ENCODE measurements at places on chromosomes 2 and 18. TPM values are rescaled to one million over a fixed set of nuclear protein-coding genes. Genes with fewer than 3 reads are reported as not detected.

- no peak for DNase-seq
Measured at GRCh38 chr2:22719396-22719795, 665.6 kb upstream of the KLHL29 start.

DNA sequence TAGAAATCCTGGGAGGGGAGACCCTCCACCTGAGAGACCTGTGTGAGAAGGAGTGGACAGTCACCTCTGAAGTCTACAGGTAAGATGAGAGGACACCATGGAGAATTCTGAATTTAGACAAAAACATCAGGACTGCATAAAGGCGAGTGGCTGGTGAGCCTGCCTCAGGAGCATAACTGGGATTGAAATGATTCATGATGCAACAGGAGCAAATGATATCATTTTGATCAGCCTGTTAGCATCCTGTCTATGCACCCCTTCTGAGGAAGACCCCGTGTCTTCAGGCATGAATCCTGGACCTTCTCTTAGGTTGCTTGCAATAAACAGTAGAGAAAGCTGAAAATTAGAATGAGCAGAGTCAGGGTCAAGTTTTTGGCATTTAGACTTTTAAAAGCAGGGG lies 245.8 kb downstream of the ETAA1 start:
- no peak for DNase-seq

DNA sequence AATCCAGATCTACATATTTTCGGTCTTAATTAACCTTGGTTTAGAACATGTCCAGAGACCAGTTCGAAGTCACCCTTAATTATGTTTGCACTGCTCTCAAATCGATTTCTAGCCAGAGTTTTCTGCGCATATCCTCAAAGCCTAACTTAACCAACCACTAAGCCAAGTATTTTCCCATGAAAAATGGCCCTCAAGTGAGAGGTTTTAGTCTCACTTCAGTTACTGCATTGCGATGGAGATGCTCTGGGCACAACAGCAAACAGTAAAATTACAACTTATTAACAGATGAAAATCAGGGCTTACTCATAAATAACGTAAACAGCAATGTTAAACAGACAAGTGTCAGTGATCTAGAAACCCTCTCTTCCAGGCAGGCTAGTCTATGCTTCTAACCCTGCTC lies 4.5 kb downstream of the RTN4 start:
- peak; percentile 33 for DNase-seq

GRCh38 chr18:63237881-63238692 lies 81.5 kb downstream of the BCL2 start:
- peak; percentile 92 for DNase-seq

Gene ITGB6
- not detected for polyA plus RNA-seq

Data from GM23248 (cell line).